ENCODE measurements at places on chromosomes 3 and 15.

DNA sequence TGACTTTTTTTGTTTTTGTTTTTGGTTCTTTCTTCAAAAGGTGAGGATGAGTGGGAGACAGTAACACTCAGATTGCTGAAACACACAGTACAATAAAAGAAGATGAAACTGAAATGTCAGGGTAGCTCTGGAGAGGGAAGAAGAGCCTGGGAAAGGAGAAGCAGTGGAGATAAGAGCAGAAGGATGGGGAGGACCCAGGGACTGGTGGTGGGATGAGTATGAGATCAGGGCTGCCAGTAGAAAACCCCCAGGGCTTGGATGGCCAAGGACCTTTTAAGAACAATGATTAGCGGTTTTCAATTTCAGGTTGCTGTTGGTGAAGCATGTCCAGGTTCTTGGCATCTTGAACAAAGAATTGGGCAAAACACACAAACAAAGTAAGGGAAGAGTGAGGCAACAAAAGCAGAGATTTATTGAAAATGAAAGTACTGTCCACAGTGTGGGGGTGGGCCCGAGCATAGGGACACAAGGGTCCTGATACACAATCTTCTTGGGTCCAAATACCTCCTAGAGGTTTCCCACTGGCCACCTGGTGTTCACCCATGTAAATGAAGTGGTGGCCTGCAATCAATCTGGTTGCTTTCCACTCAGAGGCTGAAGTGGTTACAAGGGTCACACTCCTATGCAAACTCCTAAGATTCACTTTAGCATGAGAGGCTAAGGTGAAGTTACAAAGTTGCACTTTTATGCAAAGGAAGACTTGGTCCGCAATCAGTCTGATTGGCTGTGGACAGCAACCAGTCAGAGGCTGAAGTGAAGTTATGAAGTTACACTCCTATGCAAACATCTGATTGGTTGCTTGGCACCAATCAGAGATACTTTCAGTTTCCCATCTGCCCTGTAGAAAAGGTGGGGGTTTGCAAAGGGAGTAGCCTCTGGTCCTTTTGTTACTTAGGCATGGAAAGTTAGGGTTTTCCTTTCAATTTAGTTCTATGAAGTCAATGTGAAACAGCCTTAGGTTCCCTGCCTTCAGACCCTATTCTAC lies 26.1 kb upstream of the MFSD1 start:
- no peak for DNase-seq

GRCh38 chr3:19107719-19108118 lies 40.6 kb upstream of the KCNH8 start:
- no peak for DNase-seq

DNA sequence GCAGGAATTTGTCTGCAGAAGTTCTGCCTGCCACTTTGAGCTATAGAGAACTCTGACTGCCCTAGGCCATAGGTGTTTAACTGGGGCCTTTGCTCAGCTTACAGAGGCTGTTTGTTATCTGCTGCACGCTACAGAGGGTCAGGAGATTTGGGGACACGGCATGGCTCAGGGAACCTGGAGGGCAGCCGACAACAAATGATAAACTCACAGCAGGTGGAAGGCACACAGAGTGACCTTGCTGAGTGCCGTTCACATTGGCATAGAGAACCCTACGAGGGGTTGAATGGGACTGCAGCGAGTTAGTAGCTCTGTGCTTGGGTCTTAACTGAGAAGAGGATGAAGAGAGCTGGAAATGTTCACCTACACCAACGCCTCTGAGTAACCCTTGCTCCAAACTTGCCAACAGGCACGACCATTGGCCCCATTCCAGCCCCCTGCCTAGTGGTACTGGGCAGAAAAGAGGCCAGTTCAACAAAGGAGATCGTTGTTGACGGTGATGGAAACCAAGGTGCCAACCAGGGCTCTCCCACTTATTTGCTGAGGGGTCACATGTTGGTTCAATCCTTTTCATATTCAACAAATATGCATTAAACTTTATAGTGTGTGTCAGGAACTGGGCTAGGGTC lies 301.1 kb downstream of the NTRK3 start:
- DNase-seq, result no peak

DNA sequence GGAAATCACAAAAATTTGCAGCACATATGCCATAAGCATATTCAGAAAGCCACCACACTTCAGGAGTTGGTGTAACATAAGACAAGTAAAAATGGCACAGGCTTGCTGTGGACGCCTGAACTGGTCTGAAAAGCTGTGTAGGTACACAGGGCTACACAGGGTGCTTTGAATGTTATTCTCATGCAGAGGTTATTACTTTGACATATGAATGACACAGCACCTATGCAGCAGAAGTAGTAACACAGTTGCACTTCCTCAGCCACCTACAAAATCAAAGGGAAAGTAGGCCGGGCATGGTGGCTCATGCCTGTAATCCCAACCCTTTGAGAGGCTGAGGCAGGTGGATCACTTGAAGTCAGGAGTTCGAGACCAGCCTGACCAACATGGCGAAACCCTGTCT lies 54.5 kb downstream of the OSBPL10 start:
- no peak for DNase-seq

GRCh38 chr3:138539352-138539751 lies 54.7 kb downstream of the CEP70 start:
- no peak for DNase-seq

- no peak for DNase-seq
Observed at GRCh38 chr3:158084651-158085050, 21.6 kb downstream of the SHOX2 start.

- no peak for DNase-seq
Observed at GRCh38 chr3:48429960-48430707, at the start of gene PLXNB1. Gene PLXNB1, minus strand, starts transcription at chr3:48430086. Its CDS starts 5,475 bp downstream, at chr3:48424611.

GRCh38 chr3:195165790-195166189 lies 105.2 kb downstream of the XXYLT1 start:
- no peak for DNase-seq

DNA sequence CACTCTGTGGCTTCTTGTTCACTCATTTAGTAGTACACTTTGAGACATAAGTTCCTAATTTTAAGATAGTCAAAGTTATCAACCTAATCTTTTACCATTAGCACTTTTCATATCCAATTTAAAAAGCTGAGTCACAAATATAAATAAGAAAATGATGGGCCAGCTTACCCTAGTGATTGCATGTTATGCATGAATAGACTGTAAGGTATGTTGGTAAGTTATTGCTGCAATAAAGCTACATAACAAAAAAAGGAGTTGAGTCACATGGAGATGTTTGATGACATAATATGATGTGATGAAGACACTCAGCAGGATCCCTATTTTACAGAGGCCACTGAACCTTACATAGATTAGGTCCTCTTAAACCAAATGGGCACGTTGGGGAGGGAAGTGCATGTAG lies 161.3 kb downstream of the OCA2 start:
- DNase-seq, result no peak

All from ascending aorta (tissue), 2 donors.